Stimulated activated CD8-positive, alpha-beta memory T cell treated with anti-CD3 and anti-CD28 coated beads, Interleukin-7, amount 100 ng/mL, for 24 hours (primary cell): ENCODE measurements at places on chromosomes 2 and 18.

GRCh38 chr2:127984551-127984950 is 43.3 kb downstream of the SAP130 start:
- DNase-seq, result no peak

DNA sequence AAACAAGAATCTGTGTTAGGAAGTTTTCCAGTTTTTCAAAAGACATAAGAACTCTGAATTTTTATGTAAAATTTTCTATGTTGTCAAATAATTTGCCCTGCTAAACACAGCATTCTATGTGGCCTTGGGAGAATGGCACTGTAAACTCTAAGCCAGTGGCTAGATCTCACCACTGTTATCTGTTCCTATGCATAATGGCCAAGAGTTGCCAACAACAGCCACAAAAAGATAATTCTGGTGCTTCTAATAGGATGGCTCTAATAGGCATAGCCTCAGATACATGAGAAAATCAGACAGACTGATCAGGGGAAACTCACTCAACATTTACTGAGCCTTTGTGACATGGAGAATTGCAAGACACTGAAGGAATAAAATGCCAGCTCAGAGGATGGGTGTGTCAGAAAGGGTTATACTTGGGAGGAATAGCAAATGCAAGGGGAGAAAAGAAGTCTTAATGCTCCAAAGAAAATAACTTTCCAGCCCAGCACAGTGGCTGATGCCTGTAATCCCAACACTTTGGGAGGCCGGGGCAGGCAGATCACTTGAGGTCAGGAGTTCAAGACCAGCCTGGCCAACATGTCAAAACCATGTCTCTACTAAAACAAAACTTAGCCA is 63.7 kb downstream of the COBLL1 start:
- no peak for DNase-seq

DNA sequence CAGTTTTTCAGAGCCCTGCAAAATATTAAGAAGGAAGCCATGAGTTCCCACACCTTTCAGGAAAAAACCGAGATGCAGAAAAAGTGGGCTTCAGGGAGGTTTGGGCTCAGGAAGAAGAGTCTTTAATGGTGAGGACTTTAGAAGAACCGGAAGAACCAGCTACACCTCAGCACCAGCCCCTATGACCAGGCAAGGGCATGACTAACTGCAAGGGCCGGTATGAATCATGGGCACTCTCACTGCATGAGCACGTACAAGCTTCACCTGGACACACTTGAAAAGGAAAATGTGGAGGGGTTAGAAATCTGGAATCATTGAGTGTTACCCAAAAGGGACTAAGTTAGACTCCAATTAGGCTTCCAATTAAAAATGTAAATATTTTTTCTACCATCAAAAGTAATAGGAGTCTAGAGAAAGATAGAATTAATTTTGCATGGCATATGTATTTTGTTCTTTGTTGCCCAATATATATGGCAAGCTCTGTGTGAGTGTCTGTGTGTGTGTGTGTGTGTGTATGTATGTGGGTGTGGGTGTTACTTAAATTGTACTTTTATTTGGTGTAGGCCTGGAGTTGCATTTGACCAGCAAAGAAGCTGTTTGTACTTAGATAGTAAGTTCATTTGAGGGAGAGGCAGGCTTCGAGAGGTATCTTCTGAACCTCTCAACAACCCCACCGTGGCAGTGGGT is 66.5 kb upstream of the THUMPD2 start:
- DNase-seq, result no peak

DNA sequence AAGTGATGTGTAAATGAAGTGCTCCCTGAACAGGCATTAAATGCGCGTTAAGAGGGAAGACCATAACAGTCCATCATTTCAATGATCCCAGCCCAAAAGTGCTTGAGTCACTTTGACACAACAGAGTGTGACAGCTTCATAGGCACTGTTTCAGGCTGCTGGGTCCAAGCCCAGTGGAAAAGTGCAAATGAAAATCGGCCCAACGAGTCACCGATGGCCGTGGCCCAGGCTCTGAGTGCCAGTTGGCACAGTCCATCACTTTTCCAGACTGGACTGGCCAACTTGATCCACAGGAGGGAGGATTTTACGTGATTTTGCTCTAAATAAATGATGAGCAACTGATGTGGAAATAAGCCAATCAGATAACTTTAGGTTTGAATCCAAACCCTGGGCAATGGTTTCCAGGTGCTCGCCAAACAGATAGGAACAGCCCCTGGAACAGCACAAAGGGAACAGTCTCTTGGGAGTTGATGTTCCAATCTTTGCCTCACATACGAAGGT is 114.0 kb downstream of the SP3 start:
- DNase-seq, result no peak
